ENCODE measurements at places on chromosomes 7 and 10. TPM values are rescaled to one million over a fixed set of nuclear protein-coding genes. Genes with fewer than 3 reads are reported as not detected.

DNA sequence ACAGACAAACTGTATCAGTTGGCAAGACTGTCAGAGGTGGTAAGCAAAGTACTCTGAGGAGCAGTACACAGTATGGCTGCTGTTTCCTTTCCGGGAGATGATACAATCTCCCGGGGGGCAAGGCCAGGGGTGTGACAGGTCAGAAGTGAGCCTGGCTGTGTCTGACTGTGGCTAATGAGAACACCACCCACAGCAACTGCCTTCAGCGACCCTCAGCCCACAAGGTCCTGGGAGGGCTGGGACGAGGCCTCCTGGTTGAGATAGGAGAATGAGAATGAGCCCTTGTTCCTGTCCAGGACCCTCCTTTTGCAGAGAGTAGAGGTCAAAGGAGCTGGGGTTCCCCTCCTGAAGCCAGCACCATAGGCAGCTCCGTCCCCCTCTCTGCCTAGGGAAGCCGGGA lies 421.7 kb downstream of the TCERG1L start:
- no peak overlapping the region for H3K27ac ChIP-seq
- H3K4me1 ChIP-seq = no peaks in the 10 kb centered on the region
- H3K4me3 ChIP-seq = no peak overlapping the region
- no peaks in the 10 kb centered on the region for H3K27me3 ChIP-seq

The PLCE1 gene
- 1.8 TPM for total RNA-seq

The SHTN1 gene
- 8.6 TPM for total RNA-seq

The LUC7L2 gene
- total RNA-seq = 29.4 TPM

The IRF5 gene
- total RNA-seq = 20.5 TPM

The HBP1 gene
- 59.0 TPM for total RNA-seq
